ENCODE measurements at places on chromosomes 11 and 22.

GRCh38 chr11:36012455-36012854, 68.6 kb downstream of the LDLRAD3 start:
- no peak for DNase-seq

DNA sequence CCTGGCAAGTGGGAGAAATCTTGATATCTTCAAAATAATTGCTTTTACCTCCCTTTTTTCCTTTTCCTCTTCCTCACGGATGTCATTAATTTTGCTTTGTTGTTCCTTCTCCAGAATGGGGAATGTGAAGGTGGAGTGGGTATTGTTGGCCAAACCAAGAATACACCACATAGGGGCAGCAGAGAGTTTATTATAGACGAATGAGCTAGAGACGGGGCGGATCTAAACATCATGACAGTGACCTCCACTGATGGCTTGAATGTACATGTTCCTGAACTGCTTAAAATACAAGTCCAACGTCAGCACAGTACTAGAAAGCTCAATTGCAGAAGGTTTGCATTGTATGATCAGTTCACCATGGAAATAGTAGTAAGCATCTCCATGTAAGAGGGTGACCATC, 122.3 kb upstream of the SNX19 start:
- peak; percentile 25 for DNase-seq

- DNase-seq, result no peak
Measured at GRCh38 chr22:27170491-27170890, 513.1 kb downstream of the MIAT start.

DNA sequence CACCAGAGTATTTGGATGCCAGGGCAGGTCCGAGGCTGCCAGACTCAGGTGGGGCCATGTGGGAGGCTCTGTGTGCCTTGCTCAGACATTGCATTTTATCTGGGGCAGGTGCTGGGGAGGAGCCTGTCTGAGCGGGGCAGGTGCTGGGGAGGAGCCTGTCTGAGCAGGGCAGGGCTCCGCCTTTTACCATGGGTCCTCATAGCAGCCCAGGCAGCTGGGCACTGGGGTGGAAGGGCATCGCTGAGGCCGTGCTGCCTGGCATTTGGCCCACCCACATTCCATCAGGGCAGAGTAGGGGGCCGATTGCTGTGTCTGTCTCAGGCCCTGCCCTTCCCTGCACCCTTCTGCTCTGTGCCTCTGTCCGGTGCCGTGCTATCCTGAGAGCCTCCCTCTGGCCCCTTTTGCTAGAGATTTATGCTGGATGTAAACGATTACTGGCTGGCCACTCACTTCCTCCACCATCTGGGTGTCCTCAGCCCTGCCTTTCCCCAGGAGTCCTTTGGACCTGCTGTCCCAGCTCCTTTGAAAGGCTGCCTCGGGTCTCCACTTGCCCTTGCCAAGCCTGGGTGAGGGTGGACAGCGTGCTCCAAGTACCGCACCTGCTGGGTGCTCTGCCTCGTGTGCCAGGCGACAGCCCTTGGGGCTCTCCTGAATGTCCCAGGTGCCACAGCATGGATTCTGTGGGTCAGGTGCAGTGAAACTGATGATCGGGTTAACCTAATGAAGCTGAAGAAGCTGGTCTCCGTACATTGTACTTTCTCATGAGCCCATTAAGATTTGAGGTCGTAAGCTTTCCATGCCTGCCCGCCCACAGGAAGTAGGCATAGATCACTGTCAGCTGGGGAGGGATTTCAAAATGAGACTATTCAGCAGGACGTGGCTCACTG, 281.6 kb downstream of the TBC1D22A start:
- DNase-seq, result peak; percentile 10

DNA sequence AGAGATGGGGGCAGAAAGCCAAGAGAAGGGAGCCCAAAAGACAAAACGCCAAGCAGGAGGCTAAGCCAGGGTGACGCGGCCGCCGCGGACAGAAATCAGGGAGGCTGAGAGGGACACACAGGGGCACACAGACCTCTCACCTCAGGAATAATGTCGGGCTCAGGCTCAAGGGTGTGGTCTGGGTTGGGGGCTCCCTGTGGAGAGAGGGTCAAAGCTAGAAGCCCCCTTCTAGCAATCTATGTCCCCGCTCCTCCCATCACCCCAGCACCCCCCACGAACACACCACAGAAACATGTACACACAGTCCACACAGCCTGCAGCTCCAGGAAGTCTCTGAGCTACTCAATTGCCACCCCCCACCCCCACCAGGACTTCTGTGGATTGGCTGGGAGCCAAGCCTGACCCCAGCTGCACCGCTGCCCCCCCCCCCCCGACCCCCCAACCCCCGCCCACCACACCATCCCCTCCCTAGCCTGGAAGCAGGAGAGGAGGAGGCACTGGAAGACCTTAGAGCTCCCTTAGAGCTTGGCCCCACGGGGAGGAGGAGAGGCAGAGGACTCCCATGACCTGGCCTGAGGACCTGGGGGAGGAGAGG, 6.9 kb downstream of the BCL9L start:
- peak; percentile 59 for DNase-seq

- DNase-seq, result no peak
Measured at GRCh38 chr22:30375312-30375849, 11.8 kb downstream of the RNF215 start.

GRCh38 chr22:40922484-40923303, 28.5 kb upstream of the RBX1 start:
- peak; percentile 55 for DNase-seq

DNA sequence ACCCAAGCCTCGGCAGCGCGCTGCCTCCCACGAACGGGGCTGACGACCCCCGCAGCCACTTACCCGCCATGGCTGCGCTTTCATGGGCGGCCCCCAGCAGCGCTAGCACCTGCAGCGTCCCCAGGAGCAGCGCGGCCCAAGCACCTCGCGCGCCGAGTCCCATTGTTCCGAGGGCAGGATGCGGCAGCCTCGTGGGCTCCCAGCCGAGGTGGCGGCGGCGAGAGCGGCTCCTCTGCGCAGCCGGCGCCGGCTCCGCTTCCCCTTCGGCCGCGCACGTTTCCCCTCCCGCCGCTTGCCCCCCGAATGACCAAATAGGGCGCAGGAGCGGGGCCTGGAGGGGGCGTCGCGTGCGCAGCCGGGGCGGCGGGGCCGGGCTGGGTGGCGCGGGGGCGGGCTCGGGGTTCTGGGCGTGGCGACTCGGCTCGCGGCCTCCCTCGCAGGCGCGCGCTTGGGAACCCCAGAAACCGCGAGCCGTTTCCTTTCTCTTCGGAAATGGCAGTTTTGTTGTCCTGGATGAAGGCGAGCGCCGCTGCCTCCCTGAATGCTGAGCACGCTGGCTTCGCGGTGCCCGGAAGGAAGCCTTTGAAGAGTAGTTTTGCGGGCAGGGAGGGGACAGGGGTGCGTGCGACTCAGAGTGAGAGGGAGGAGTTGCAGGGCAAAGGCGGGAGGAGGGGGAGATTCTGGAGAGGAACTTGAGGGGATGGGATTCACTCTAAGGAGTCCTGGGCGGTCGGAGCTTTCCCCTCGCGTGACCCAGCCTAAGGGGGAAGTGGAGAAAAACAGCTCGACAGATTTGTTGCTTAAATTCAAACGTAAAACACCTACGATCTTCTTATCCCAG, at the start of gene TMEM123:
TMEM123 (minus strand) TSS at position 305 of the 841 bp plus-strand sequence; CDS start at position 163, 142 bp downstream.
- peak; percentile 80 for DNase-seq

DNA sequence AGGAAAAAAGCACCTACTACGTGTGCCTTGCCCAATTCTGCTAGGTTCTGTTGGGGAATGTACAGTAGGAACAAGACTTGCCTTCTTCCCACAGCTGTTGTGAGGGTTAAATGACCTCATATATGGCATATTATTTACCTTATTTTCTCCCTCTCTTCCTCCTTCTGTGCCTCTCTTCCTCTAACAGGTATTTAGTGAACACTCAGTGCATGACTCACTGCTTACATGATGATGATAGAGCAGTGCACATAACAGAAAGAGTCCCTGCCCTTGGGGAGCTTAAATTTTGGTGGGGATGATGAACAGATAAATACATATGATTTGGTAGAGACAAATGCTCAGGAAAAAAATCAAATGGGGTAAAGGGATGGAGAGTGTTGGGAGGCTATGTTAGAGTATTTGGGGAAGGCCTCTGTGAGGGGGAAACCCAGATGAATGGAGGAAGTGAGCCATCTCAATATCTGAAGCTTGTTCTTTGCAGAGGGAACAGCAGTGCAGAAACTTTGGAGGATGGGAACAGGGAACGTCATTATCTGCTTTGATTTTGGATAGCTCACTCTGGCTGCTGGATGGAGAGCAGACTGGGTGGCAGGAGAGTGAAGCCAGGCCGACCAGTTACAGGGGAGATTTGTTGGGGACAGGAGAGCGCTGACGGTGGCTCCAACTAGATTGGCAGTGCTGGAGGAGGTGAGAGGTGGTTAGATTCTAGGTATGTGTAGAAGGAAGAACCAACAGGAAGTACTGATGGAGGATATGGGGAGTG, 95.5 kb upstream of the TENM4 start:
- DNase-seq, result no peak

- DNase-seq, result peak; percentile 16
Measured at GRCh38 chr11:1762537-1763302, 1.0 kb downstream of the CTSD start.

- no peak for DNase-seq
Measured at GRCh38 chr11:134939031-134939430, 527.0 kb upstream of the B3GAT1 start.

- DNase-seq, result no peak
Measured at GRCh38 chr11:35810045-35810645, 133.7 kb upstream of the LDLRAD3 start.

- peak; percentile 92 for DNase-seq
Measured at GRCh38 chr11:20873054-20873453, 203.7 kb downstream of the NELL1 start.

Measured in COR-L47 (cell line).